ENCODE measurements at places on chromosomes 2 and 18. TPM values are rescaled to one million over a fixed set of nuclear protein-coding genes. Genes with fewer than 3 reads are reported as not detected.

The SMAD4 gene
- polyA plus RNA-seq = 11.8 TPM

DNA sequence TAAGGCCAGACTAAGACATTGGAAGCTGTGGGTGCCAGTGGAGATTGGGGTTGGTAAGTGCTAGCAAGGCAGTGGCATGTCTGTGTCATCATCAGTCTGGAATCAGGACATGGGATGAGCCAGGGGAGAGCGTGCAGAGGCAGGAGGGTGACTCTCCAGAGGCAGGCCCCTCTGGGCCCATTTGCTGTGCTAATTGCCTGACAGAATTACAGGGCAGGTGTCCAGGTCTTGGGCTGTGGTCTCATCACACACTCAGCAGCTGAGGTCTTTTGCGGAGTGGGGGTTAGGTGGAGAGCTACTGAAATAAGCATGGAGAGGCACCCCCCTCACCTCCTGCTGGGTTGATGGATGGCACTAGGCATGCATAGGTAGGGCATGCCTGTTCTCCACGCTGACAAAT lies 57.4 kb downstream of the CELF4 start:
- H3K36me3 ChIP-seq = no peaks in the 10 kb centered on the region
- no peak for DNase-seq
- H3K4me1 ChIP-seq = no peaks in the 10 kb centered on the region
- no peak overlapping the region for H3K4me3 ChIP-seq
- H3K27ac ChIP-seq = no peak overlapping the region
- peaks cover 8% of the 10 kb centered on the region for H3K27me3 ChIP-seq

The C2orf78 gene
- not detected for polyA plus RNA-seq

GRCh38 chr2:237557633-237558015 lies 8.8 kb upstream of the PRLH start:
- H3K27ac ChIP-seq = no peak overlapping the region
- H3K4me1 ChIP-seq = no peaks in the 10 kb centered on the region
- H3K27me3 ChIP-seq = peaks cover 46% of the 10 kb centered on the region
- H3K4me3 ChIP-seq = no peak overlapping the region

The BOLL gene
- polyA plus RNA-seq = not detected

DNA sequence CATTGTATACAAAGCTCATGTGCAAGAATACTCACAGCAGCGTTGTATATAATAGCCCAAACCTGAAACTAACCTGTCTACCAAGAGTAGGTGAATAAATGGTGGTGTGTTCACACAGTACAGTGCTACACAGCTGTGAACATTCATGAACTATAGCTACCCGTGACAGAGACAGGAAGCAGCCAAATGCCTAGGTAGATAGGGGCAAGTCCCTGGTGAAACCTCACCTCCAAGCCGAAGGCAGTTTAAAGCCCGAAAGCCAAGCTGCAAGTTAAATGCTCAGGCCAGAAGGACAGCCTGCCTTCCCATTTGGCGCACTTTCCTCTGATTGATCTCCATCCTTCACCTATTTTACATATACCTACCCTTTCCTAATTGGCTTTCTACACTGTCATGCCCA lies 36.5 kb upstream of the IMPA2 start:
- H3K4me1 ChIP-seq = peaks cover 14% of the 10 kb centered on the region
- no peak overlapping the region for H3K27ac ChIP-seq
- H3K4me3 ChIP-seq = no peak overlapping the region
- no peaks in the 10 kb centered on the region for H3K36me3 ChIP-seq
- no peak for DNase-seq

The SH3RF3 gene
- not detected for polyA plus RNA-seq

- H3K36me3 ChIP-seq = peaks cover 4% of the 10 kb centered on the region
- no peak overlapping the region for H3K4me3 ChIP-seq
- no peak overlapping the region for H3K27ac ChIP-seq
- DNase-seq = no peak
Observed at GRCh38 chr18:76328140-76328539, 166.9 kb downstream of the ZNF516 start.

The VIT gene
- polyA plus RNA-seq = not detected

- no peaks in the 10 kb centered on the region for H3K36me3 ChIP-seq
- no peaks in the 10 kb centered on the region for H3K27me3 ChIP-seq
- peak overlapping the region; percentile 94 for H3K27ac ChIP-seq
Observed at GRCh38 chr2:54558188-54559005, 102.3 kb downstream of the SPTBN1 start.

- peaks cover 23% of the 10 kb centered on the region for H3K27me3 ChIP-seq
- no peaks in the 10 kb centered on the region for H3K4me1 ChIP-seq
- H3K36me3 ChIP-seq = no peaks in the 10 kb centered on the region
- no peak overlapping the region for H3K4me3 ChIP-seq
- H3K27ac ChIP-seq = no peak overlapping the region
Observed at GRCh38 chr2:175247159-175247558, 65.6 kb upstream of the ATP5MC3 start.

The SCYGR6 gene
- polyA plus RNA-seq = not detected

GRCh38 chr2:200274116-200275075 lies 32.1 kb upstream of the SPATS2L start:
- no peak overlapping the region for H3K4me3 ChIP-seq
- H3K36me3 ChIP-seq = no peaks in the 10 kb centered on the region
- DNase-seq = no peak
- H3K4me1 ChIP-seq = peaks cover 6% of the 10 kb centered on the region
- H3K27me3 ChIP-seq = peaks cover 16% of the 10 kb centered on the region
- H3K27ac ChIP-seq = no peak overlapping the region

DNA sequence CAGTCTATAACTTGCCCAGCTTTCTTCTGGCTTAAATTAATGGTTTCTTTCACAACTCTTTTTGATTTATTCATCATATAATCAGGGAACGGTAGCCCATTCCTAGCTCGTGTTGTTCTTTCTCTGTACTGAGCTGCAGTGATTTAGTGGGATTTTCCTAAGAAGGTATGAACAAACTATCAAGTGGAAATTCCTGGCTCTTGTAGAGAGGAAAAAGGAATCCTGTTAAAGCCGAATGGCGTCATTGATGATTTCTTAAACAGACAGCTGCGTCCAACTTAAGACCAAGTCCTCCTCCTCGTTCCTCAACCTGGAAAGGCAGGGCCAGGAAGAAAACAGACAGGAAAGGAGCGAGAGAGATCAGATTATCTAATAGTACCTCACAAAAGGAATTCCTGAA lies 69.2 kb upstream of the CABLES1 start:
- no peaks in the 10 kb centered on the region for H3K36me3 ChIP-seq
- H3K27me3 ChIP-seq = no peaks in the 10 kb centered on the region
- peaks cover 32% of the 10 kb centered on the region for H3K4me1 ChIP-seq
- H3K4me3 ChIP-seq = no peak overlapping the region

GRCh38 chr2:238267341-238267710 lies 21.1 kb downstream of the PER2 start:
- DNase-seq = no peak
- H3K36me3 ChIP-seq = peaks cover 25% of the 10 kb centered on the region
- no peaks in the 10 kb centered on the region for H3K27me3 ChIP-seq
- no peak overlapping the region for H3K27ac ChIP-seq
- H3K4me3 ChIP-seq = no peak overlapping the region
- no peaks in the 10 kb centered on the region for H3K4me1 ChIP-seq

- H3K27me3 ChIP-seq = no peaks in the 10 kb centered on the region
- peaks cover 7% of the 10 kb centered on the region for H3K4me1 ChIP-seq
- H3K36me3 ChIP-seq = no peaks in the 10 kb centered on the region
- H3K27ac ChIP-seq = no peak overlapping the region
- H3K4me3 ChIP-seq = no peak overlapping the region
Observed at GRCh38 chr2:85550486-85550885, 10.8 kb downstream of the GGCX start.

GRCh38 chr2:157291018-157291417 lies 33.5 kb downstream of the GALNT5 start:
- no peaks in the 10 kb centered on the region for H3K27me3 ChIP-seq
- no peak for DNase-seq
- H3K4me3 ChIP-seq = no peak overlapping the region
- no peaks in the 10 kb centered on the region for H3K36me3 ChIP-seq
- H3K4me1 ChIP-seq = no peaks in the 10 kb centered on the region
- no peak overlapping the region for H3K27ac ChIP-seq

DNA sequence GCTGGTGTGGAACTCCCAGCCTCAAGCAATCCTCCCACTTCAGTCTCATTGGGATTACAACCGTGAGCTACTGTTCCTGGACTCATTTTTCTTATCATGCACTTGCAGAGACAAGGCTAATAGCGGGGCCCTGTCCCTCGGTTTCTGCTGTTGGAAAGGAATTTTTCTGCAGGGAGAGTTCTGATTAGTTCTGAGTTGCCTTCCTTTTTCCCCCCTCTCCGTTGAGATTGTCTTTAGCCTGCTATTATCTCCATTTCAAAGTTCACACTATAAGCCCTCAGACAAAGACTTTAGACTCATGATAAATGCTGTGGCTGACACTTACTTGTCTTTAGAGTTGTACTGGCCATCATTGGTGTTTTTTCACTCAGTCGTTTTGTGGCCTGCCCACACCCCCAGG lies 97.2 kb downstream of the NCOA1 start:
- no peak for DNase-seq
- no peaks in the 10 kb centered on the region for H3K27me3 ChIP-seq
- H3K27ac ChIP-seq = peak overlapping the region; percentile 75
- H3K36me3 ChIP-seq = peaks cover 15% of the 10 kb centered on the region
- peak overlapping the region; percentile 44 for H3K4me3 ChIP-seq
